ENCODE measurements at places on chromosomes 2 and 18. TPM values are rescaled to one million over a fixed set of nuclear protein-coding genes. Genes with fewer than 3 reads are reported as not detected.

DNA sequence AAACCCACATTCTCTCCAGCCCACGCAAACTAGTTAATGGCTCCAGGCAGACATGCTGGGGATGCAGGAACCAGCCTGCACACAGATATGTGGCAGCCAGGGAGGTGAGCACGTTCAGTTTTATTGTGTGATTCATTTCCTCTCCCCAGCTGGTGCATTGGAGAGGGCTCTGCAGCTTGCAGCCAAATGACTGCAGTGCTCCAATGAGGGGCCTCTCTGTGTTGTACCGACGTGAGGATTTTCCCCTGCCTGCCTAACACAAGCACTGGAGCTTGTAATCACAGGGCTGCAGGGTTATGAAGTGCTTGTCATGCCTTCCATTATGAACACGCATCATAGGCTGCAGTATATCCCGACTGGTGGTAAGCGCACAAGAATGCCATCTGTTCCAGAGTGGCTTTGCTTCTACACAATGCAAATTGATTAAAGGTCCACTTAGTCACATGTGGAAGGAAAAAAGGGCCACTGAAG is 92.3 kb upstream of the THUMPD2 start:
- DNase-seq = no peak

GRCh38 chr18:22439447-22439846 is 21.7 kb upstream of the CTAGE1 start:
- DNase-seq = no peak

DNA sequence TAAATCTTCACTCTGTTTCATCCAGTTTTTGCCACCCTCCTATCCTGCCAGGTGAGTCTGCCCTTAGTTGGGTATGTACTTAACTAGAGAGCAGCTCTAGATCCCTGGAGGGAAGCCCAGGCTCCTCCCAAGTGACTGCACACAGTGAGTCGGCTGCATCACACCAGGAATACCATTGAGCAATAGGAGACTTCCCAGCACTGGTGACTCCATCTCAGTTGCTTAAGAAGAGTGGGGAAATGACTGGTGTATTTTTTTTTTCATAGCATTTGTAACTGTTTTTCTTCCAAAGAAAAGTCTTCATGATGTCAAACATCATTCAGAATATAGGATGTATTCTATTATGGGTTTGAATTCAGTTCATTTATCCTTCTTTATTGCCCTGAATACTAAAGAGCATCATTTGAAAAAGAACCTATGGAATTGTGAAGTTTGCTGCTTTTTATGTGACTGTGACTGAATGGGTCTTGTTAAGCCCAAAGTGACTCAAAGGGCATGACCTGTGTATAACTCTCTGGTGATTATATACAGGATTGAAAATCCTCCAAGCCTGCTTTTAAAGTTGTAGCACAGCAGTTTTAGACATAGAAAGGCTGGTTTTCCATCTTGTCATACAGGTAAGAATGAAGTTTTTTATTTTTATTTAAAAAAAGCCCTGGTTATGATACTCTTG is 84.3 kb downstream of the MAP3K20 start:
- no peak for DNase-seq

DNA sequence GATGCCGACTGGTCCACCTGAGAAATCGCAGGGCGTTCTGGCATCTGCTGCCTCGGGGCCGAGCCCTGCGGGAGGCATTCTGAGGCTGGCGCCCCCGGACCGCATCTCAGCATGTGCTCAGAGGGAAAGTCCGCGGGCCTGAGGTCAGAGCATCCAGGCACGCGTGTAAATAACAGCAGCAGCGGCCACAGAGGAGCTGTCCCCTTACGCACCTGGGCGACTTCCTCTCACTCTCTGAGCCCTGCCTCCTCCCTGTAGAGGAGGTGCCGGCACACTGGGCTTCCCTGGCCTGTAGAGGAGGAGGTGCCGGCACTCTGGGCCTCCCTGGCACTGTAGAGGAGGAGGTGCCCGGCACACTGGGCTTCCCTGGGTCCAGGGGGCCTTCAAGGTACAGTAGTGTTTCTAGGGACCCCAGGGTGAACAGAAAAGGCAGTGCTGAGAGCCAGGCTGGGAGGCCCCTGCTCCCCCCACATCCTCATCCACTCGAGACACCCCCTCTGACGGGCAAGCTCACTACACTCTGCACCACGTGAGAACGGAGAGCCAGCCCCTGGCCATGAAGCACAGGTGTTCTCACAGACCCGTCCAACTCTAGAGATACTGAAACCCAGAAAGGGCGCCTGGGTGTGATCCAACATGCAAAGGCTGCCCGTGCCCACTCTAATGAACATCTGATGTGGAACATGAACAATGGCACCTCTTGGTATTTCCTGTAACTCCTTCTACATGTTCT is 263.5 kb downstream of the HDAC4 start:
- no peak for DNase-seq

DNA sequence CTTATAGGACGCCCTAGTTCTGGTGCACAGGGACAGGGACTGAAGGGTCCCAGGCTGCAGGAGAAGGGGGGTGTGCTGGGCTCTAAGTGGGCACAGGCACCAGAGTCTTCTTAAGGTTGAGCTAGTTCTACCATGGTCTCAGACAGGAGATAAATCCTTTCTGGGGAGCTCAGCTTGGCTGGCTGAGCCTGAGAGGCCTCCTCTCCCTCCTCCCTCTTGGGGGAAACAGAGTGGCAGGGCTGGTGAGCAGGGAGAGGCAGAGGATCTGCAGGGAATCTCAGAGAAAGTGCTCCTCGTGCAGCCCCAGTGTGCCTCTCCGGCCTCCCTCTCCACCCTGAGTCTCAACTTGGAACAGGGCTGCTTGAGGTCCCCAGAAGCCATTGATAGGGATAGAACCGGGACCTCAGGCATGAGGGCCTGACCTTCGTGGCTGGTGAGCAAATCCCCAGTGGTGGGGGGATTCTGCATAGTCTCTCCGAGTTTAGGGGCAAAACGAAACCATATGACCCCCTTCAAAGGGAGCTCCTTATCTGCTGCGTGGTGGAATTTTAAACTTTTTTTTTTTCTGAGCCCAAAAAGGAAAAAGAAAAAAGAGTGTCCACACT is 2.0 kb downstream of the GDF7 start:
- DNase-seq = no peak

- no peak for DNase-seq
Observed at GRCh38 chr2:147013696-147014392, 831.0 kb upstream of the ACVR2A start.

DNA sequence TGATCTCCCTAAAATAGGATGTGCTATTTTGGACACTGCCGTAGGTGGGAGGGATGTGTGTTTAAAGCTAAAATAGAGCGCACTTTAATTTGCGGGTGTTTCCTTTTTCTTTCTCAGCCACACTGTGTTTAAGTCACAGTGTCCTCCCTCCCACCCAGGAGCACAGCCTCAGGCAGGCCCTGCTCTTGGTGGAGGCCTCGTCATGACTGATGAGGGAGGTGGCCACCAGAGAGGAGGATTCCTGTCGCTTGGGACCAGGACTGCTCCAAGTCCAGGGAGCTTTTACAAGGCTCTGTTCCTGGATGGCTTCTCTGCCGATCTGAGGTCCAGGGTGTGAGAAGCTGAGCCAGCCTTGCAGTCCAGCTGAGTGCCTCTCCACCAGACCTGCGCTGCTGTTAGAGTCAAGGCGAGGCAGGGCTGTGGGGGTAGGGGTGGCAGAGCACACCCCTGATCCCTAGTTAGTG is 33.5 kb downstream of the INPP4A start:
- no peak for DNase-seq

- no peak for DNase-seq
Observed at GRCh38 chr2:99278793-99279291, 22.2 kb downstream of the LYG1 start.

GRCh38 chr18:75130591-75131328 is 78.2 kb downstream of the PTGR3 start:
- no peak for DNase-seq

- DNase-seq = no peak
Observed at GRCh38 chr2:238087211-238087610, 12.9 kb upstream of the ESPNL start.

DNA sequence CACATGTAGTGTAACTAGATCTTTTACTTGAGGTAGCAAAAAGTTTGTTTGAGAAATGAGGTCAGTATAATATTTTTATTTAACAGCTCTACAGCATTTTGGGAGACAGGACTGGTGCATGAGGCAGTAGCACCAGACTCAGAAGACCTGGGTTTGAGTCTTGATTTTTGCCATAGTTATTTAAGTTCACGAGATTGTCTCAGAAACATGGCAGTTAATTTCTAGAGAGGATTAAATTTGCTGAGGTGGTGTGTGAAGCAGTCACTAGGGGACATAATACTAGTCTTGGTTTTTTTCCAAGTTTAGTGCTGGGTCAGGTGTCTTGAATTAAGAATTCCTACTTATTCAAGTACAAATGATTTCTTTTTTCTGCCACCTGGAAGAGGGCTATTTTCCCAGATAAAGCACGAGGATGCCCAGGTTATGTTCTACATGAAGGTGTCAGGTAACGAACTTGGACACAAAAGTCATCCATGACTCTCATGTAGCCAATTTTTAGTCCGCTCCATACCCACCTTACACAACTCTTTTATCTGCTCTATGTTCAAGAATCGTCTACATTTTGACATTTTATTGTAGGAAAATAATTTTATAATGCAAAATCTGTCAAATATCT is 1.4 kb downstream of the MARCHF7 start:
- DNase-seq = no peak

DNA sequence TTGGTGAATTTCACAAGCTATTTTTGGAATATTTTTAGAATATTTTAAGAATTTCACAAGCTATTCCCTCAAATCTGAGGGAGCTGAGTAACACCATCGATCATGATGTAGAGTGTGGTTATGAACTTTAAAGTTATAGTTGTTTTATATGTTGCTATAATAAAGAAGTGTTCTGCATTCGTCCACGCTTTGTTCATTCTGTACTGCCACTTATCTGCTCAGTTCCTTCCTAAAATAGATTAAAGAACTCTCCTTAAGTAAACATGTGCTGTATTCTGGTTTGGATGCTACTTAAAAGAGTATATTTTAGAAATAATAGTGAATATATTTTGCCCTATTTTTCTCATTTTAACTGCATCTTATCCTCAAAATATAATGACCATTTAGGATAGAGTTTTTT is 15.9 kb downstream of the TYMS start:
- no peak for DNase-seq

DNA sequence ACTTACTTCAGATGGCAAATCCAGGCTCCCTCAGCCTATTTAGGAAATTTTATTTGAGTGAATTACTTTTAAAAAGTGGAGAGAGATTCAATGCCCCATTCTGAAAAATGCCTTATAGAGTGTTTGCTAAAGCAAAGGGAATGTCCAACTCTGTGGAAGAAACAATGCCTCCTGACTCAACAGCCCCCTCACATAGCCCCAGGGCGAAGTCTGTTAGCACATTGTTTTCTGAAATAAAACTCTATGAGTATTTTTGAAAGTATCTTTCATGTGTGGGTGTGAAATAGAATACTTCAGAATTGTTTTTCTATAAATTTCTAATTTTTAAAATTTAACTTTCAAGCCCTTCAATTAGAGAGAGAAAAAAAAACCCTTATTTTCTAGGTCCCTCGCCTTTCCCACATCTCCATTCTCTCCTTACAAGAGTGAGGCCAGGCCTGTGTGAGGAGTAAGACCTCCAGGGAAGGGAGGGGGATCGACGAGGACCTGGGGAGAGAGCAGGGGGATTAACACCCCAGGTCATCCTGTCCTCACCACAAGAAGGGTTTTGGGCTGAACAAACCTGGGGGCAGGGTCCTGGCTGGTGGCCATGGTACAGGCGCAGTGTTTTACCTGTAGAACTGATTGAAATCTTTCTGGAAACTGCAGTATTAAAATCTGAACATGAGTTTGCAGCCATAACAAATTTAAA is 141.4 kb downstream of the SNTG2 start:
- DNase-seq = no peak

GRCh38 chr18:13797157-13797611 is 26.8 kb upstream of the MC5R start:
- no peak for DNase-seq

DNA sequence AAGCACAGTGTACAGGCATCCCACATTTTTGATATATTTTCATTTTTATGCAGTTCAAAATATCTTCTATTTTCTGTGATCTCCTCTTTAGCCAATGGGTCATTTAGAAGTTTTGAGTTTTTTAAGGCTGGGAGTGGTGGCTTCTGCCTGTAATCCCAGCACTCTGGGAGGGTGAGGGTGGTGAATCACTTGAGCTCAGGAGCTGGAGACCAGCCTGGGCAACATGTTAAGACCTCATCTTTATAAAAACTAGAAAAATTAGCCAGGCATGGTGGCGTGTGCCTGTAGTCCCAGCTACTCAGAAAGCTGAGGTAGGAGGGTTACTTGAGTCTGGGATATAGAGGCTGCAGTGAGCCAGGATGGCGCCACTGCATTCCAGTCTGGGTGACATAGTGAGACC is 17.8 kb downstream of the UBR3 start:
- no peak for DNase-seq

DNA sequence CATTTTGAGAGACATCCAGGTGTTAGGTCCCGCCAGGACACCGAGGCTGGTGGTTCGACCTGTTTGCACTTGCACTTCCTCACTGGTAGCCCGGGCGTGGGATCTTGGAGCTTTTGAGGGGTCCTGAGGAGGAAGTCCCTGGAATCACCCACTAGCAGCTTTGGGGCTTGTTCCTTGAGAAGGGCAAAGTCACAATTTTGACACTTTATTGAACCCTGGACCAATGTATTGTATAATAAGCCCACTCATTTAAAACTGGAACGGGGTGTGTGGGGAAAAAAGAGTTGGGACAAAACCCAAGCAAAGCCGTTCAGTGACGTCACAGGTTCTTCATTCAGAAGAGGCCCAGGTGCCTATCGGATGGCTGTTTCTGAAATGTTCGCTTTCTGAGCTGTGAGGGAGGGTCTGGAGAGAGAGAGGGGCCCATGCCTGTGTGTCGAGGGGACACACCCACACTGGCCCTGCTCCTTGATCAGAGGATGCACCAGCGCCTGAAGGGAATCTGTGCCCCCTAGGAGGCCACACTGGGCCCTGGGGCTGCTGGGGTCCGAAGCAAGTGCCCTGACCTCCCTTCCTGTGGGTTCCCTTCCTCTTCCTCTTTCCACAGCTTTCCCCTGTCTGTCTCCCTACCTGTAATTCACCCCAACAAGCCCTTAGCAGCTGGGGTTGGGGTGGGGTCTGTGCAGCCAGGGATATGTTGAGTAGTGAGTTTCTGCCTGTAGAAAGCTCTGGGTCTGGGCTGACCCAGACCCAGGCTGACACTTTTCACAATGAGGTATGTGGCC is 2.6 kb downstream of the LPIN1 start:
- DNase-seq = no peak

DNA sequence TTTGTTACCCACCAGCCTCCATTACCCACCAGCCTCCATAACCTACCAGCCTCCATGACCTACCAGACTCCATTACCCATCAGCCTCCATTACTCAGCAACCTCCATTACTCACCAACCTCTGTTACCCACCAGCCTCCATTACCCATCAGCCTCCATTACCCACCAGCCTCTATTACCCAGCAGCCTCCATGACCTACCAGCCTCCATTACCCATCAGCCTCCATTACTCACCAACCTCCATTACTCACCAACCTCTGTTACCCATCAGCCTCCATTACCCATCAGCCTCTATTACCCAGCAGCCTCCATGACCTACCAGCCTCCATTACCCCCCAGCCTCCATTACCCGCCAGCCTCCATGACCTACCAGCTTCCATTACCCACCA is 133.3 kb upstream of the HS6ST1 start:
- DNase-seq = no peak

- DNase-seq = no peak
Observed at GRCh38 chr2:69634196-69634821, 9.2 kb downstream of the AAK1 start.

The ZSWIM2 gene
- not detected for total RNA-seq

The ZNF396 gene
- total RNA-seq = 0.54 TPM

The CD302 gene
- total RNA-seq = 5.1 TPM

The SLC4A5 gene
- total RNA-seq = 14.8 TPM

The UGT1A4 gene
- not detected for total RNA-seq

The CHST10 gene
- total RNA-seq = 4.9 TPM

The ASXL3 gene
- total RNA-seq = not detected

The HOXD8 gene
- total RNA-seq = not detected

Data from naive thymus-derived CD4-positive, alpha-beta T cell (primary cell).